ENCODE measurements at places on chromosomes 6 and 20.

DNA sequence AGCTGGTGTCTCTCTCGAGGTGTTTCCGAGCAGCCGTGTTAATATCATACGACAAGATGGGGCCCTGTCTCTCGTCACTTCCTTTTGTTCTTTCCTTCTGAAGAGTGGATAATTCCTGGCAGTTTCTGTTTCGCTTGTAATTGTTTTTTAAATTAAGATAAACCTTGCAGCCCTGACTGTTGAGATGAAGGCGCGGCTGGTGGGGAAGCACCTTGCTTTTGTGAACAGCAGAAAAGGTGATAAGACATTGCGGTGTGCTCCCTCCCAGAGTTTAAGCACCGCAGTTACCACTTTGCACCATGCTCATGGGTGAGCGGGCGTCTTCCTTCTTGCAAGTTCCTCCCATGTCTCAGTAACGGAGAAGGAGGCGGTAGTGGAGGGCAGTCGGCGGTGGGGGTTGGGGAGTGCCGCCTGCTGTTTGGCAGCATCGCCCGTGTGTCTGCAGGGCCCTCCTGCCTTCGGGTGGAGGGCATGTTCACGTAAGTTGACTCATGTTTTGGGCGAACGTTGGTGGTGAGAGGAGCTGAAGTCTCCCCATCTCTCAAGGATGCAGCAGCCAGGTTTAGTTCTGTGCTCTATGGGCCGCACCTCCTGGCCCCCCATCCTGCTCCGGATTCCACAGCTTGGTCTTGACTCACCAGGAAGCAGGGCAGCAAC, 345.9 kb downstream of the TAF4 start:
- DNase-seq, result no peak

DNA sequence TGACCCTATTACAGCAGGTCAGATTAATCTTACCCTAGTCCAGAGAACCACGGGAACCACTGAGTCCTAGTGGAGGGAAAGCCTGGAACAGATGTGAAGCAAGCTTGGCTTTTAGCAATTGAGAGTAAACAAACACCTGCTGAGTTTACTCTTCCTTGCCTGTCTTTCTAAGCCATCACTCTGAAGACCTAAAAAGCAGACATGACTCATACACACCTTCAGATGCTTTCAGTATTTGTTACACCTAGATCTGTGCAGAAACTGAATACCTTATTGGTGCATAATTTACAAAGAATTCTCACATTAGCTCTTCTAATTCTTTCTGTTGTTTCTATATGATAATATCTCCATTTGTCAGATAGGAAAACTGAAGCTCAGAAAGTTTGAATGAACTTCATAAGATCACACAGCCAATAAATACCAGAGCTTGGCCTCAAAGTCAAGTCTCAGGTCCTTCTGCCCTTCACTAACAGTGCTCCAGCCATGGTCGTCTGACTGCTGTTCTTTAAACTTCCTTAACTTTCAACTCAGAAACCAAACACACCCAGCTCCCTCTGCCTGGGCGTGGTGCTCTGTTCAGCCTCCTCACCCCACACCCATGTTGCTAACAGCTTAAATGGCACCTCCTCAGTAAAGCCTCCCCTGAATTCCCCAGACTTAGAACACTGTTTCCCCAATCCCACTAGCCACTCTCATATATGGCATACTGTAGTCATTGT, 8.6 kb upstream of the GABBR1 start:
- no peak for DNase-seq

GRCh38 chr20:41359541-41360011, 7.0 kb downstream of the EMILIN3 start:
- no peak for DNase-seq

- DNase-seq, result no peak
Measured at GRCh38 chr6:11425876-11426275, 111.7 kb upstream of the TMEM170B start.

- DNase-seq, result peak; percentile 95
Measured at GRCh38 chr20:50153500-50154377, at the start of gene PEDS1. Gene PEDS1, minus strand, starts transcription at chr20:50153723. Its CDS starts 86 bp downstream, at chr20:50153637.

- DNase-seq, result no peak
Measured at GRCh38 chr6:9507136-9507895, 907.6 kb downstream of the TFAP2A start.

DNA sequence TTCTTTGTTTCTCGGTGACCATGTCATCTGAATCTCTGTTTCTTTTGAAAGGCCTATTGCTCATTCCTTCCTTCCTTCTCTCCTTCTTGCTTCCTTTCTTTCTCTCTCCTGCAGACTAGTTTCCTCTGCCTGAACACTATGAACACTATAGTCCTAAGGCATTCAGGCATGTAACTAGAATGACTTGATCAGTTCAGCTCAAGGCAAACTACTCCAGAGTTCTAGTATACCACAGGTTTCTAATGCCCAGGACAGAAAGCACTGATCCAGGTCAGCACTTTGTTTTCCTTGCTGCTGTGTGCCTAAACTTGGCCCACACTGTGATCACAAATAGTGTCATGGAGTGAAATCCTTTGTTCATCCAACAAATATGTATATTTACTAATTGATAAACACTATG, 324.1 kb upstream of the GJE1 start:
- no peak for DNase-seq

DNA sequence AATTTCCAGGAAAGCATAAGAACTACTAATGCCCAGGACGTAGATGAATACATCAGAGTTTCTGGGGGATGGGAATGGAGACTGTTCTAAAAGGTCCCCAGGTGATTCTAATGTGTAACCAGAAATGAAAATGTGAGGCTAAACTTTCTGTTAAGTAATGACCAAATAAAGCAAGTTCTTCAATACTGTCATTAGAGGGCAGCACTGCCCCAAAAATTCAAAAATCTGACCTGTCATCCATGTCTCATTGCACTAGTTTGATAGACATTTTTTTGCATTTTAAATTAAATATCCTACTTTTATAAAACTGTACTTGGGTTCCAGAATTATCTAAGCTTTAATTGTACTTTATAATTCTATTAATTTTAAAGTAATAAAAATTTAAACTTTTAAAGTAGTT, 94.9 kb downstream of the RFX6 start:
- DNase-seq, result peak; percentile 16

- DNase-seq, result no peak
Measured at GRCh38 chr6:4178737-4179333, 43.5 kb upstream of the ECI2 start.

GRCh38 chr20:4897600-4897999, 103.7 kb downstream of the SLC23A2 start:
- DNase-seq, result no peak

All from HS-5 (cell line).